ENCODE measurements at places on chromosomes 11 and 22.
A peak's percentile ranks its signal among the peaks of the same experiment; 100 is the strongest.

- DNase-seq: no peak
Observed at GRCh38 chr22:41544671-41545476, 604 bp upstream of the POLR3H start.

DNA sequence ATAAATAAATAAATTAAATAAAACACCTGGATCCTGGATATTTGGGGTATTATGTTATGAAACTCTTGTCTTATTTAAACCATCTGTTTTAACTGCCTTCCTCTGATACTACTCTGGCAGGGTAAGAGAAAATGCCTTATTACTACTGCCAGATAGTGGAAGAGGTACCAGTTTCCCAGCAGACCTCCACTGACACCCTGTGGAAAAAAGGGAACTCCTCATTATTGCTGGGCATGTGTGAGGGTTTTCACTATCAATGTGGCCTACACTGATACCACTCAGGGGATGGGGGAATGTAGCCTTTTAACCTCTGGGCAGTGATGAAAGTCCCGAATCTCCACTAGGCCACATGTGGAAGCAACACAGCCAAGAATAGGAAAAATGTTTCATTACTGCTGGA lies 121.0 kb downstream of the LUZP2 start:
- no peak for DNase-seq

GRCh38 chr11:122186439-122187080 lies 70.5 kb upstream of the BLID start:
- no peak for DNase-seq

- DNase-seq: peak; percentile 47
Observed at GRCh38 chr11:12149672-12150225, 39.4 kb downstream of the MICAL2 start.

- DNase-seq: peak; percentile 21
Observed at GRCh38 chr11:107563702-107564101, 1.8 kb downstream of the ALKBH8 start.

DNA sequence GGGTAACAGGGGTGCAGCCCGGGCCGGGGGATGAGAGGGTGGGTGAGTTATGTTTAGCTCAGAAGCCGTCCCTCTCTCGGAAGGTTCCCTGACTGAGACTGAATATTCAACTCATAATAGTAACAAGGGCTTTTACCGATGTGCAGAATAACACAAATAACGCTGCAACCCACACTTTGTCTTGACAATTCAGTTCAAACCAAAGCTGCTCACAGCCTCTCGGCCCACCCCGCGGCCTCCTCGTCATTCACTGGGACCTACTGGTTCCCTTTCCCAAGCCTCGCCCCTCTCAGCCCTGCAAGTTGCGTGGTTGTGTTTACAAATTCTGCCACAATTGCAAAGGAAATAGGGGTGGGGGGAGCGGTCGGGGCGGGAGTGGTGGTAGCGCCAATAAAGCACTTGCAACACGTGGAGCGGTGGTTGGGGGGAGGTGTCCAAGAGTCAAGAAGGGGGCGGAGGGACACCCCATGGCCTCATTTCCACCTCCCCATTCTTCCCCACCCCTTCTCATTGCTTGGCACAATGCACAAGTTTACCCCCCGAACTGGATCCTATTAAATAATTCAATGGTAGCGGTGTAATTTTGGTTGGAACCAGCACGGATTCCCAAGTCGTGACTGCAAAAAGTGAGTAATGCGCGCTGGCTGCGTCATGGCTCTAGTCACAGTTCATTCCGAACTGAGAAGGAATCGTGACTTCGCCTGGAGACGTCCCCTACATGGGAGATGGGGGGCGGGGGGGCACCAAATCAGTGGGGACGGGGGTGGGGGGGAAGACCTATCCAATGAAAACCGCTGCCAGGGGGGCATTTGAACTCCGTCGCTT lies 102.0 kb upstream of the HSD17B12 start:
- DNase-seq: no peak

All from activated naive CD4-positive, alpha-beta T cell treated with Interleukin-2 at 50 U/mL for 16 hours (primary cell).